ENCODE measurements at places on chromosomes 11 and 22.

DNA sequence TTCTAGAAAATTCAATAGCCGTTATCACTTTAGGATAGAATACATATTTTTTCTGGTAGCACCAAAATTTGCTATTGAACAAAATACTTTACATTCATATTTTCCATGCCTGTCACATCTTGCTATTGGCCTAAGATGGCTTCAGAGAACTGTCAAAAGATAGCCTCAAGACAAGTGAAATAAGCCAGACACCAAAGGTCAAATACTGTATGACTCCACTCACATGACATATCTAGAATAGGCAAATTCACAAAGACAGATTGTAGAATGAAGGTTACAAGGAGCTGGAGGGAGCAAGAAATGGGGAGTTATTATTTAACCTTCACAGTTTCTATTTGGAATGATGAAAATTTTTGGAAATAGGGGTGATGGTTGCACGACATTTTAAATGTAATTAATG lies 223.7 kb upstream of the ZC3H12C start:
- no peak for DNase-seq

DNA sequence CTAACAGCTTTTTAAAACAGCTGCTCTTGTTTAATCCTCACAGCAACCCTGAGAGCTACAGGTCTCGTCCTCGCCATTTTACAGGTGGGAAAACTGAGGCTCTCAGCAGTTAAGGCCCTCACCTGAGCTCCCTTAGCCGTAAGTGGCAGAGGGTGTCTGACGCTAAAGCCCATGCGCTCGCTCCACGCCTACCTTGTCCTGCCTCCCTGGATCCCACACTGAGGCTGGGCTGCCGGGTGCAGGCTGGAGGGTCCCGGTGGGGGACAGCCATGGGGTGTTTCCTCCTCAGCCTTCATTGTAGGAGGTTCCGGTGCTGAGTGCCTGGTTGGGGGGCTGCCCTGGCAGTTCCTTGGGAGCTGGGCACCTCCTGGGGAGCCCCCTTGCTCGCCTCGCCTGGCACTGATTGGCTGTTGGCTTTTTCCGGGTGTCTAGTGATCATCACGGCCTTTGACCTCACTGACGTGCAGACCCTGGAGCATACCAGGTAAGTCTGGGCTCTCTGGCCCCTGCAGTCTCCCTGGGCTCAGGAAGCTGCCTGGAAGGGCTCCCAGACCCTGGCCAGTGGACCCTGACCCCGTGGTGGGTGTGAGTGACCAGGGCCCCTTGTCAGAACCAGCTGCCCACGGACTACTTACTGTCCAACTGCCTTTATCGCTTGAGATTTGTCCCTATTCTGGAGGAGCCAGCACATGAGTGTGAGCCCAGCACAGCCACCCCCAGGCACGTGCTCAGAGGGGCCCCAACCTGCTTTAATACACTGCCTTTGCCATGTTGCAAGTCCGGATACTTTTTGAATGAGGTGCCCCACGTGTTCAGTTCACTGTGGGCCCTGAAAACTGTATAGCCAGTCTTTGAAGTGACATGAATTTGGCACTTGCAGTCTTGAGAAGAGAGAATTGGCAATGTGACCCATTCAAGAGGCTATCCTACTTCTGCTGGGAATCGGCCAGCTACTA lies 12.6 kb downstream of the RAB36 start:
- no peak for DNase-seq

GRCh38 chr22:50141891-50142363 lies 28.6 kb upstream of the PANX2 start:
- DNase-seq, result no peak

GRCh38 chr22:37639771-37640590 lies 512 bp downstream of the SH3BP1 start:
- DNase-seq, result no peak

DNA sequence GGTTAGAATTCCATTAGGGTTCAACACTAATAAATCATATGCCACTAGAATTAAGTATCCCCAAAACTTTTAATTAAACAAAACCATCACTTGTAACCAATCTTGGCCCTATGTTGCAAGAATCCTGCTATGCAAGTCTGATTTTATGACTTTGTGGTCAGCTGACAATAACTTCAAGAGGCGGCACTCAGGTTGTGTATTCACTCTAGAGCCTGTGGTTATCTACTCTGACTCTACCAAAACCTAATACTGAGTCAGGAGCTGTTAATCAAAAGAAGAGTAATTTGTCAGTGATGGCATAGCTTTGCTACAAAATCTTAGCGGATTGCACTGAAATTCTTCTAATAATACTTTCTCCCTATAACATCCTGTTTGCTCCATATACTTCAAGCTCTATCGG lies 253.7 kb downstream of the AASDHPPT start:
- no peak for DNase-seq

DNA sequence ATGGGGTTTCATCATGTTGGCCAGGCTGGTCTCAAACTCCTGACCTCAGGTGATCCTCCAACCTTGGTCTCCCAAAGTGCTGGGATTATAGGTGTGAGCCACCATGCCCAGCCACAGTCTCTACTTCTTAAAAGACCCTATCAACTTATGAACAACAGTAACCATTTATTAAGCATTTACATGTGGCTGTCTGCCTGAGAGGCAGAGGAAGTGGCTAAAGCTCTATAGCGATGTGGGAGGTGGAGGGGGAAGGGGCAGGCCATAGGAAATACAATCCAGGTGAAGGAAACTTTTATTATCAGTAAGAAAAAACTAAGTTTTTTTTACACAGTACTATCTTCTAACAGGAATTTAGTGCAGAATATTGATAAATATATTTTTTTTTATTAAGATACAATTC lies 87.8 kb upstream of the PHOX2A start:
- no peak for DNase-seq

DNA sequence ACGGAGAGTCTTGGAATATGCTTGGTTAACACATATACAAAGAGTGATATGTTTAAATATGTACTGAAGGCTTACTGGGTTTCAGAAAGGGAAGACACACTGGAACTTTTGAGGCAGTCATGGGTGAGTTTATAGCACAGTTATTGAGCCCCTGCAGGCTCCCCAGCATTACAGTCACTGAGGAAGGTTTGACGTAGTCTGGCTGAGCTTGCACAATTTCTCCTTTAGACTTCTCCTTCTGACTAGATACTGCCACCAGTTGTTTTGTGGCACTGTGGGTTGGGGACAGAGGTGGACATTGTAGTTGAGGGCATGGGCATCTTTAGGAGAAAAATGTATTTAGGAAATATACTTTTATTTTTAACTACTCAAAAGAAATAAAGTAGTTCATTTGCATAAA lies 285.4 kb downstream of the C11orf87 start:
- DNase-seq, result no peak

DNA sequence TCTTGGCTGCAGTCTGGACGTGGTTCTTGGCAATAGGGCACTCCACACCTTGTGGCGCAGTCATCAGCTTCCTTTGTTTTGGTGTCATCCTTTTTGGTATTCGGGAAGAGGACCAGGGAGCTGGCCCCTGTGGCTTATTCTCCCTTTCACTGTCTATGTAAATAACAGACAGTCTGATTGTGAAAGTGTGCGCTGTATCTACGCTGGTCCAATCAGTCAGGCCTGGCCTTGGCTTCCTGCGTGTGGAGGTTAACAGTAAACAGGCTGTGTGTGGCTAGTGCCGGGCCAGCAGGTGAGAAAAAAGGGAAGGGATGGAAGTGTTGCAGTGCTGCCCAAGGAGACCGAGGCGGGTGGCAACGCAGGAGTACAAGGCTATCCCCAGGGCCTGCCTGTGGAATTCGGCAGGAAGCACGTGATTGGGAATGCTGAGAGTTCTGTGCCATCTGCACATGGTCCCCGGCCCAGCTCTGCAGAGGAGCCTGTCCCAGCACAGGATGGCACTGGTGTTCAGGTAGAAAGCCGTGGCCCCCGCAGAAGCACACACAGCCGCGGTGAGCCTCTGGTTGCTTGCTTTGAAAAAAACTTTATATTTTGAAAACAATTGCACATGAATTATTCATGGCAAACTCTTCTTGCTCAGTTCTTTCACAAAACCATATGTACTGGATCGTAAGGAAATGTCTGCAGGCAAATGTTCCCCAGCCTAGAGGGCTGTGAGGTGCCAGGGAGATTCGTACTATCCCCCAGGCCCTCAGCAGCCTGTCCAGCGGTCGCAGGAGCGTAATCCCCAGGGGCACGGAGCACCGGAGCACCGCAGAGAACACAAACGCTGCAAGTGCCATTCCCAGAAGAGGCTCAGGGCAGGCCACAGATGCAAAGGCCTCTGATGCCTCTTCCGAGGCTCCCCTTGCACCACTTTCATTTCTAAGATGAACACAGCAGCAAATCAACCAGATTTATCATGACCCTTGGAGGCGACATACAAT lies 174.5 kb downstream of the EFCAB6 start:
- DNase-seq, result no peak

DNA sequence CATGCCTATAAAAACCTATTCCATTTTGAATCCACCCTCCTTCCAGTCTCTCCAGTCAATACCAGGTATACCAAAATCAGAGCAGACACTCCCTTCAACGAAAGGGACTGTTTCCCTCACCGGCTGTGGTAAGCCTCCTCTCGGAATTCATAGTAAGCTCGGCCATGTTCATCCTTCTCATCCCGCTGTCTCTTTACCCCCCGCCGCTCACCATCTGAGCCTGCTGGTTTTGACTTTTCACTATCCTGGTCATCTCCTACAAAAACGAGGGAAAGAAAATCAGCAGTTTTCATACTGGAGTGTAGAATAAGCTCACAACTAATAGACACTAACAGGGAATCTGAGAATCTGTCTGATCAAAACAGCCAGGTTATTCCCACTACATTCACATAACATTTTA lies 3.1 kb downstream of the HNRNPUL2 start:
- no peak for DNase-seq

DNA sequence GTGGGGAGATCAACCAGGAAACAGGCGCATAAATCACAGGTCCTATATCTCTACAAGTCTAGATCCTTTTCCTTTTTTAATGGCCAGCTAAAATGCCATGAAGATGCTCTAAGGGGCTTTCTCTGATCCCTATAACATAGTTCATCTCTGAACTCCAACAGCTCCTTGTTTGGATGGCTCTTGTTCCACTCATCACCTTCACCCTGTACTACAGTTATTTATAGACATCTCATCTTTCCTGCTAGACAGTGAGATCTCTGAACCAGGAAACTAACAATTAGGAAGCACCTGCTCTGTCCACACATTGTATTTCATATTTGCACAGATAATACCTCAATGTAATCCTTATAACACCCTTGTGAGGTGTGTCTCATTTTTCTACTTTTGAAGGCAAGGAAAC lies 31.6 kb downstream of the KCNA4 start:
- no peak for DNase-seq

DNA sequence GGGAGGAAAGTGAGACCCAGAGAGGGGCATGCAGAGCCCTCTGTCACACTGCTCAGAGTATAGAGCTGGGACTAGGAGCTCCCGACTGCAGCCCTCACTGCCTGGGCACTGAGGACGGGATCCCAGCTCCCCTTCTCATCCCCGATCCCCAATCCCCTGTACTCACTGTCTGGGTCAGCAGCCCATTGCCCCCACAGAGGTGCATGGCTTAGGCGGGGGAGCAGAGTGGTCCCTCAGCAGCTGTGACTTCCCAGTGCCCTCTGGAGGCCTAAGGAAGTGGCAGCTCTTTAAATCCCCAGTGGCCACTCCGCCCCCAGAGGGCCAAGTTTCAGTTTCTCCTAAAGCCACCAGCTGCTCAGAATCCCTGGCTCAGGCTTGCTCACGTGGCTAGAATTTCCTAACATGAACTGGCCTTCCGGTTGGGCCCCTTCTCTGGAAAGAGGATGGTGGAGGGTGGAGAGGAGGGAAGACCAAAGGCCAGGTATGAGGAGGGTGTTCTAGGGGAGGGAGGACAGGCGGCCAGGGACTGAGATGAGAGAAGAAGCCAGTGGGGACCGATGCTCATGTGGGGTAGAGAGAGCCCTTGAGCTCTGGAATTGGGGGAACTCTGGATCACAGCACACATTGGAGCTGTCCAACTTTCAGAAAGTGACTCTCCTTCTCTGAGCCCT lies at the start of gene BATF2:
BATF2 (minus strand) TSS at position 262 of the 671 bp plus-strand sequence; CDS start at position 205, 57 bp downstream.
- no peak for DNase-seq

- DNase-seq, result no peak
Observed at GRCh38 chr11:65325435-65325834, 8.2 kb upstream of the DPF2 start.

DNA sequence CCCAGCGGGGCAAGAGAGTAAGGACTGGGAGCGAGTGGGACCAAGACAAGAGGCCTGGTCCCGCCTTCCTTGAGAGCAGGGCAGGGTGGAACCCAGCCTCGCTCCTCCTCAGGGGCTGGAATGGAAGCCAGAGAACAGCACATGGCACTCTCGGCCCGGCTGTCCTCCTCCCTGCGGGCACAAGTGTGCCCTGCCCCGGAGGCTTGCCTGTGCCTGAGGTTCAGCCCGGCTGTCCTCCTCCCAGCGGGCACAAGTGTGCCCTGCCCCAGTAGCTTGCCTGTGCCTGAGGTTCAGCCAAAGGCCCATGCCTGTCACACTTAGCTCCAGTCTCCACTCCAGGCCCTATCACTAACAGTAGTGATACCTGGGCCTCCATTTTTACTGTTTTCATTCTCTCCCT lies 24.2 kb downstream of the SULT4A1 start:
- no peak for DNase-seq

- DNase-seq, result no peak
Observed at GRCh38 chr22:38228873-38229740, 27.3 kb downstream of the MAFF start.

DNA sequence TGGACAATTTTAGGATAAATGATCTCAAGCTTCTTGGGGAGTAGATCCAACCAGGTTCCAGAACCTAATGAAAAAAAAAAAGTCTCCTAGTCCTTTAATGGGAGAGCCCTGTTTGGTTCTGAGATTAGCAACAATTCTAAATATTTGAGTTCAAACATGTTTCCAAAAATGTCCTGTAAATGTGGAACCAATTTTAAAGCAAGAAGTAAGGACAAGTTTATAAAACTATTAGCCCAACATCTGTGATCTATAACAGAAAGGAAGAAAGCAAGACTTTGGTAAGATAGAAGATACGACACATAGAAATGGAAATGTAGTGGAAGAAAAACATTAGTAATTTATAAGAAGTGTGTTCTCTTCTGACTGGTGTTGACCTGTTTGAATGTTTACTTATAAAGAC lies 79.7 kb upstream of the SLC5A12 start:
- no peak for DNase-seq

- DNase-seq, result no peak
Observed at GRCh38 chr11:120713296-120713695, 201.7 kb downstream of the GRIK4 start.

- DNase-seq, result no peak
Observed at GRCh38 chr11:69665669-69666068, 9.5 kb downstream of the LTO1 start.

- DNase-seq, result no peak
Observed at GRCh38 chr11:29187215-29187614, 829.6 kb downstream of the KCNA4 start.

DNA sequence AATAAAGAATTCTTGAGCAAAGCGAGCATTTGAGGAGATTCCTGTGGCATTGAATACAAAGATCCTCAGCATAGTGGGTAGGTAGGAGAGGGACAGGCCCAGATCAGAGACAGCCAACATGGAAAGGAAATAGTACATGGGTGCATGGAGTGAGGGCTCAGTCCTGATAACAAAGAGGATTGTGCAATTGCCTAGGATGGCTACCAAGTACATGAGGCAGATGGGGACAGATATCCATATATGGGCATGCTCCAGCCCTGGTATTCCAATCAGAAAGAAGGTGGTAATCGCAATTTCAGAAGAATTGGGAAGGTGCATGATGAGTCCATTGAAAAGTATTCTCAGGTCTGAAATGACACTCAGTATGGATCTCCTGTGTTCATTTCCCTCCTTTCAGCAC lies 8.6 kb downstream of the OR51T1 start:
- DNase-seq, result no peak

- no peak for DNase-seq
Observed at GRCh38 chr11:63667995-63668795, 3.0 kb downstream of the ATL3 start.

Data from cerebellar nuclear complex (tissue), 1 donor.